HTR-8/SVneo (cell line): ENCODE measurements at places on chromosomes 4 and X.
A peak's percentile ranks its signal among the peaks of the same experiment; 100 is the strongest.

GRCh38 chr4:19945501-19945900, 306.2 kb upstream of the SLIT2 start:
- DNase-seq, result no peak

DNA sequence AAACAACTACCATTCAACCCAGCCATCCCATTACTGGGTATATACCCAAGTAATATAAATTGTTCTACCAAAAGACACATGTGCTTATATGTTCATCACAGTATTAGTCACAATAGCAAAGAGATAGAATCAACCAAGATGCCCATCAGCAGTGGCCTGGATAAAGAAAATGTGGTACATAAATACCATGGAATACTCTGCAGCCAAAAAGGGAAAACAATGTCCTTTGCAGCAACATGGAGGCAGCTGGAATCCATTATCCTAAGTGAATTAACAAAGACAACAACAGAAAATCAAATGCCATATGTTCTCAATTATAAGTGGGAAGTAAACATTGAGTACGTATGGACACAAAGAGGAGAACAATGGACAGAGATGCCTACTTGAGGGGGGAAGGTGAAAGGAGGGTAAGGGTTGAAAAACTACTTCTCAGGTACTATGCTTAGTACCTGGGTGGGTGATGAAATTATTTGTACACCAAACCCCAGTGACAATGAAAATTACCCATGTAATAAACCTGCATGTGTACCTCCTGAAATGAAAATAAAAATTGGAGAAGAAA, 632.1 kb upstream of the AADAT start:
- DNase-seq, result no peak

GRCh38 chr4:99300934-99301333, 10.1 kb upstream of the ADH1A start:
- DNase-seq, result no peak

- DNase-seq, result peak; percentile 0
Observed at GRCh38 chrX:46125111-46125510, 420.1 kb downstream of the ZNF674 start.

- DNase-seq, result no peak
Observed at GRCh38 chr4:153622778-153623240, 61.3 kb upstream of the TLR2 start.

- DNase-seq, result no peak
Observed at GRCh38 chr4:126470862-126471261, 1156.1 kb downstream of the FAT4 start.

DNA sequence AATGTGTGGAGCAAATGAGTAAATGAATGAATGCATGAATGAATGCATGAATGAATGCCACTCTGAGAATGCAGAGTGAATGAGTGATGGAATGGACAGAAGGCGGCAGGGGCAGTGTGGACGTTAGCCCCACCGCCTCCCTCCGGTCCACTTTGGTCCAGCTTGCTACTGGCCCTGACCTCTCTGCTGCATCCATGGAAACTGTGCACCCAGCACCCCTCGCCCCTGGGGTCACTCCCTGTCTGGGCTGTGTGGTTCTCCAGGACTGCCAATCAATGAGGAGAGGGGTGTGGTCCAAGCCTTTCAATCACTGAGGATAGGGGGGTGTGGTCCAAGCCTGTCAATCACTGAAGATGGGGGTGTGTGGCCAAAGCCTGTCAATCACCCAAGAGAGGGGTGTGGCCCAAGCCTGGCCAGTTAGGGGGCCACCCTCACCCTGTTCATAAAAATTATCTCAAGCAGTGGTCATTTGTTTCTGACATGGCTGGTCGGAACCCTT, 39.2 kb upstream of the ASMTL start:
- DNase-seq, result peak; percentile 57

DNA sequence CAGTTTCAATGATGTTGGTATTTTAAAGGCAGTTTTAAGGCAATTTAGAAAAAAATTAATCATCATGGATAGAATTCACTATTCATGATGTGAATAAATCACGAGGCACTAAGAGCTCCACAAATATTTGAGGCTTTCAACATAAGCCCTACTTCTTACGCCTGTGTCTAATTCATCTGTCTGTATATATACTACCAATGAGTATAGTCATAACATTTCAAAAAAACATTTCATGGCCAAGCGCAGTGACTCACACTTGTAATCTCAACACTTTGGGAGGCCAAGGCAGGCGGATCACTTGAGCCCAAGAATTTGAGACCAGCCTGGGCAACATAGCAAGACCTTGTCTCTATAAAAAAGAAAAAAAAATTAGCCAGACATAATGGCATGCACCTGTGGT, 56.5 kb downstream of the FBXL5 start:
- DNase-seq, result no peak
